ENCODE measurements at places on chromosomes 2 and 18.

- DNase-seq, result no peak
Observed at GRCh38 chr2:7825591-7826312, 856.1 kb upstream of the ID2 start.

- DNase-seq, result no peak
Observed at GRCh38 chr2:128633501-128633900, 314.8 kb upstream of the HS6ST1 start.

GRCh38 chr2:71395471-71395870 is 57.9 kb upstream of the DYSF start:
- no peak for DNase-seq

DNA sequence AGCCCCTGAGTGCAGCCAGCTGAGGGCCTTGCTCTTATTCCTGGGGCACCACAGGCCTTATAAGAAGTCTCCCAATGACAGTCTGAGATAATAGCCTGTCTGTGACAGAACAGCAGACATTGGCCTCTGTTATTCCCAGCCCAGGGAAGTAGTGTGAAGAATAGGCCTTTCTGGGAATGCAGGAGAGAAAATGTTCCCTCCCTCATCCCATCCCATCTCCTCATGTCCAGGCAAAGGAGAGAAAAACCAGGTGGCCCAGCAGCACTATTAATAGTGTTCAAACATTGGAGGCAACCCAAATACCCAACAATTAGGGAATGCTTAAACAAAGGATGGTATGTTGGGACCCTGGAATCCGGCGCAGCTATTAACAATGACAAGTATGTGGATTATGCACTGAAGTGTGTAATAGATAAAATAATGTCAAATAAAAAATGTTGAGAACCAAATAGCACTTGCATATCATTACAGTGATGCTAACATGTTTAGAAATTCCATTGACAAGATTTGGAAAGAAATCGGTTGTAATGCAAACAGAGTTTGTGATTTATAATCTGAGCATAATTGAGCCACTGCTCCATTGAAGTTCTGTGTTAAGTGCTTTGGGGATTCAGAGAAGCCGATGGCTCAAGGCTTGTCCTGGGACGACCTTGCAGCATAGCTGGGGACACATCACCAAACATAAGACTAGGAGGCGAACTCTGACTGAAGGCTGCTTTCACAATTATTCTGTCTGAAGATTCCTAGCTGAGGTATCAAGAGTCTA is 69.3 kb downstream of the LBH start:
- DNase-seq, result no peak

GRCh38 chr2:215557701-215558100 is 121.8 kb upstream of the FN1 start:
- no peak for DNase-seq

- DNase-seq, result peak; percentile 30
Observed at GRCh38 chr2:222714361-222715241, 43.1 kb downstream of the MOGAT1 start.

- DNase-seq, result peak; percentile 84
Observed at GRCh38 chr2:84970868-84971509, at the start of gene KCMF1. Gene KCMF1, plus strand, starts transcription at chr2:84971161. Its CDS starts 291 bp downstream, at chr2:84971452.

DNA sequence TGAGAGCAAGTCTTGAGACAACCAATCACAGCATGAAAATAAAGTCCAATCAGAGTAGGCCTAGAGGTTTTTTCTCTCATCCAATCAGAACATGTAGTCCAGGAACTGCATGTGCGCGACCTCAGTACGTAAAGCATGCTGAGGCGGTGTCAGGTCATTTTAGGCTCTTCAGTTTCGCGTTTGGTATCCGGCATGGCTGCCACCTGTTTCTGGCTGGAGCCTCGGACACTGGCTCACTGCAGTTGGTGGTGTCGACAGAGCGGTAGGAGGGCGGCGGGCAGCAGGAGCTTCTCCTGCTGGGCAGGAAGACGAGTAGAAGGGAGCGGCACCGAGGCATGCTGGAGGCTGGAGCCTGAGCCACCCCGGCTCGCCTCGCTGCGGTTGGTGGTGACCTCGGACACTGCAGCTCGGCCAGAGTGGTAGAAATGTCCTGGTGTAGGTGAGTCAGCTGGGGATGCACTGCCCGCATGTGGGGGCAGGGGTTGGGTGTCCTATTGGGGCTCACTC is 15.8 kb downstream of the CCDC74A start:
- DNase-seq, result no peak

Data from left ventricle myocardium inferior (tissue), 1 donor.